ENCODE measurements at places on chromosomes 3 and 15.

- ATAC-seq: no peak
Observed at GRCh38 chr3:2870724-2871333, 239.3 kb downstream of the IL5RA start.

GRCh38 chr15:58510715-58511598 is 79.2 kb downstream of the LIPC start:
- no peak for ATAC-seq

- peak; percentile 96 for ATAC-seq
Observed at GRCh38 chr3:29280404-29281093, at the start of gene RBMS3. TSS of gene RBMS3 (plus strand) at chr3:29281071.

- ATAC-seq: no peak
Observed at GRCh38 chr3:175057401-175057800, 198.3 kb downstream of the NAALADL2 start.

GRCh38 chr15:65060641-65061397 is 7.0 kb downstream of the RASL12 start:
- ATAC-seq: no peak

GRCh38 chr15:101470548-101471239 is 18.8 kb downstream of the PCSK6 start:
- ATAC-seq: no peak

DNA sequence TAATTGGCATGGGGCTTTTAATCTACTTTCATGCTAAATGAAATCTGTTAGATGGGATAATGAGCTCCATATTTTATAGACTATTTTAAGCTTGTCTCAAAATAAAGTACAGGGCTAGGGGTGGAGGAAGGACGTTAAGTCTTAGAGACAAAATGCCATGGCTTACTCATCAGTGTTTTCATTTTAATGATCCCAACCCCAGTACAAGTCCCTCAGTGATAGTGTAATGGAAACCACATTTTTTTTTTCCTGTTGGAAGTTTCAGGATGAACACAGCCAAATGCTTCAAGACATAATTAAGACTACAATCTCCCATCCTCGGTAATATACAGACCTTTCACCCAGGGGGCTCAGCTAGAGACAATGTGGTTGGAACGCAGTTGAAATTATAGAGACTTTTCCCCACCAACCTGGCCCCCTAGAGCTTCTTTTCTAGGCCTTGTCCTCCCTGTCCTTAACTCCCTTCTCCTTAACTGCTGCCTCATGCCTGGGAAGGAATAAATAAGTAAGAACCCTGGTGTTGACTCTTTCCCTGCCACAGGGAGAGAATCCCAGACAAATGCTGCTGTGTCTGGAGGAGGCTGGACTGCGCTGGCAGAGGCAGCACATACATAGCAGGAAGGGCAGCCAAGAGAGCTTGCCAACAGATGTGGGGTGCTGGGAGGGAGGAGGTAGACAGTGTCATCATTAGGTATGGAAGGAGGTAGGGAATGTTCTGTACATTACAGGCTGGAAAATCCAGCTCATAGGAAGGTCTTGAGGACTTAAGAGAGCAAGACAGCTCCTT is 115.4 kb upstream of the ROPN1 start:
- peak; percentile 33 for ATAC-seq

DNA sequence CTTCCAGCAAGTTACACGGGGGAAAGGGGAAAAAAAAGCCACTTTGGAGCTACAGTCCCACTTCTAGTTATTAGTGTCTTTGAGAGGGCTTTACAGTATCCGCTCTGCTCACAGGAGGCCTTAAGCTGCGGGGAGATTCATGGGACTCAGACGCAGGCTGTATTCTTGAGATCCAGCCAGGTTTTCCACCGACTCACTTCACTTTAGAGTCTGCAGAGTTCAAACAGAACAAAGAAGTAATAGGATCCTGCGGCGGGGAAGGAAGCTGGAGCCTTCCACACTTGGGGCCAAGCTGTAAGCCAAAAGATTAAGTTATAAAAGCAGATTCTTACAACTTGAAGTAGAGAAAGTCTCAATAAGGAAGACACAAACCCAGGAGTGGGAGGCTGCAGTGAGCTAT is 60.2 kb upstream of the FAM174B start:
- ATAC-seq: no peak

DNA sequence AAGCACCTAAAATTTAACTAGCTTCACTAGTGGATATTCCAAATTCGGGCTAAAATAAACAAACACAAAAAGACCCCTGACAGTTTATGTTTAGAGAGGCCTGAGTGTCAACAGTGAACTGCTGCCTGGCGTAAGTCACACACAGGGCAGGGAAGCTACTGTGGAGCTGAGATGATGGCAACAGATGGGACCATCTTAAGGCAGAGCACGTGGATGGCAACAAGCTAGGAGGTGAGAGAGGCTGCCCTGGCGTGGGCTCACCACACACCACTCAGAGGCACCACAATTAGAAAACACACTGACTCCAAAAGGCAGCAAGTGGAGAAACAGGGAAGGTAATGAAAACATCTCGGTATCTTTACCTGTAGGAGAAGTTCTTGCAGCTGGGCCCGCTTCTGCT is 93.3 kb downstream of the ATP1B3 start:
- no peak for ATAC-seq

DNA sequence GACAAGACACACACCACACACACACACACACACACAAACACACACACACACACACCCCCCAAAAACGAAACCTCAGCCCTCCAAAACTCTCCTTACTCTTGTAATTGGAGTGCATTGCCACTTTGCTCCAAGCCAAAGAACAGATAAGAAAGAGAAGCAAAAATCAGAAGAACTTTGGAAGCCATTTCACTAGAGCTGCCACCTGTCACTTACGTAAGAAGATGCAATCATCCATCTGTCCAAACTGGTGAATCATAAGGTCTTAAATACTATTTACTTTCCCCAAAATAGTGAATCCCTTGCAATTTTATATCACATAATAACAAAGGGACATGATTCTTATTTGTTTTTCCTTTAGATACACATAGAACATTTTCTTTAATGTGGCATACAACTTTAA is 285.4 kb downstream of the ZBTB20 start:
- no peak for ATAC-seq

DNA sequence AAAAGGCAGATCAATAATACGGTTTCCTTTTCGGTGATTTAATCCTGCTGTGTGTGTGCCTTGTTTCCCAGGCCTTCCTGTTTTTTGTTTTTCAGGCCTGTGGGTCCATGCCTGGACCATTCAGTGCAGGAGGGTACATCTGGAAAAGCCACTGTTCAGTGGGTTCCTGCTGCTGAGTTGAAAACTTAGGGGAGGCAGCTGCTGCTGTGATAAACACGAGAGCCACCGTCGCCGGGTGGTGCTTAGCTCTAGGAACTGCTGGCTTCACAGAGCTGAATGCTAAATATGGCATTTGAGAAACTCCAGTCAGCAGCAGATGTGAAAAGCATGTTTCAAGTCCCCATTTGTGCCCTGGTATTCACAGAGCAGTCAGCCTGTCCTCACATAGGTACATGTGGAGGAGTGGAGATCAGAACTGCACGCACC is 44.0 kb downstream of the SYNM start:
- no peak for ATAC-seq

GRCh38 chr3:61186030-61186429 is 65.2 kb downstream of the FHIT start:
- ATAC-seq: no peak

- ATAC-seq: peak; percentile 39
Observed at GRCh38 chr3:55658690-55659562, 171.8 kb upstream of the WNT5A start.

DNA sequence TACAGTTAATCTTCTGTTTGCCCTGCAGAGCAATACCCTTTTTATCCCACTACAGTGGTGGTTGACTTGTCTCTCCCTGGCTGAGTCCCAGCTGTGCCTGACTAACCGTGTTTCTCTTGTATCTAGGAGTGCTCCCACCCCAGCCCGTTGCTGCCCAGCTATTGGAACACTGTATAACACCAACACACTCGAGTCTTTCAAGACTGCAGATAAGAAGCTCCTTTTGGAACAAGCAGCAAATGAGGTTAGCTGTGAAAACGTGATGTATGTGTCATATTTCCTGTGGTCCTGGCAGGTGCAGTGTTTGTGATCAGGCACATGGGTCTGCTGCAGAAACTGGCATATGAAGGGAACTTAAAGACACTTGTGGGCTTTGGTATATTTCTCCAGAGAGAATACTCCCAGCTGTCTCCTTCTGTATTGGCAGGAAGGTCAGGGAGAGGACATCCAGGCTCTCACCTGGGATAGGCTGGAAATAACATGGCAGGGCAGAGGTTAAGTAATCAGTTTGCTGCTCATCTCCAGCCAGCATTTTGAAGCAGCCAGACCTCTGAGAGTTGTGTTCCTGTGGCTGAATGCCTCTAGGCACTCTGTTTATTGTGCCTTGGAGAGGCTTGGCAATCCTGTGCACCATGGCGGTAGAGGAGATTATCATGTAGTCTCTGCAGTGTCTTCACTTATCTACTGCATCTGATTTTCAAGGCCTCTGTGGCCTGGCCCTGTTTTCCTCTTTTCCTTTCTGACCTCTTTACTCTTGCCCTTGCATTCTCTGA is 34.8 kb downstream of the ATG7 start:
- ATAC-seq: no peak

GRCh38 chr3:74768010-74768409 is 153.6 kb upstream of the CNTN3 start:
- ATAC-seq: no peak

DNA sequence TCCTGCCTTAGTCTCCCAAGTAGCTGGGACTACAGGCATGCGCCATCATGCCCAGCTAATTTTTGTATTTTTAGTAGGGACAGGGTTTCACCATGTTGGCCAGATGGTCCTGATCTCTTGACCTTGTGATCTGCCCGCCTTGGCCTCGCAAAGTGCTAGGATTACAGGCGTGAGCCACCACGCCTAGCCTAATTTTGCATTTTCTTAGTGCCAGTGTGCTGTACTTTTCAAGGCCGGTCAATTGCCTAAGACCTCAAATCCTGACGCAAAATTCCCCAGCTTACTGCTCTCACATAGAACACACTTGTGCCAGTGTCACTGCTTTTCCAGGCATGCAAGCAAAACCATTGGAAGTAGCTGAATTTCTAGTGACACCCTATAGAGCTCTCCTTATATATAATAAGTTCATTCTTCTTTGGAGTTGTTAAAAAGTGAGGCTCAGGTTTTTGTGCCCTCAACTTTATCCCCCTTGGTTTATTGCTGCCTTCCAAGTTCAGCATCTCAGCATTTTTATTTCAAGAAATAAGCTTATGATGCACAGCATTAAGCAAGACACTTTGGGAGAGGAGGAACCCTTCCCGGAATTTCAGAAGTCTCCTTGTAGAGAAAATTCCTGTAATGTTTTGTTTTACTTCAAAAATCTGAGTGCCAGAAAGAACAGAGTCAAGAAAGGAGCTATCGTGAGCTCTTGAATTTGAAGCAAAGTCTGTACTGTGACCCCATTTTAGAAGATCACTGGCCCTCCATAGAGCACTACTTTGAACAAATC is 93.2 kb downstream of the FILIP1L start:
- ATAC-seq: no peak

DNA sequence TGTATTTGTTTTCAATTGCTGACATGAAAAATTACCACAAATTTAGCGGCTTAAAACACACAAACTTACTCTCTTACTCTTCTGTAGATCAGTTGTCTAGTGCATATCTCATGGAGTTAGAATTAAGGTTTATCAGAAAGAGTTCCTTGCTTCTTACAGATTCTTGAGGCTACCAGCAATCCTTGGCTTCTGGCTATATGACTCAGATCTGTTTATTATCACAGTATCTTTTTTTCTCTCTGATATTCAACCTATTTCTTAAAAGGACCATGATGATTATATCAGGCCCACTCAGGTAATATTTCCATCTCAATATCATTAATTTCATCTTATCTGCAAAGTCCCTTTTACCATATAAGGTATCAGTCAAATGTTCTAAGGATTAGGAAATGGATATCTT is 263.5 kb upstream of the BCHE start:
- ATAC-seq: no peak

GRCh38 chr3:177284383-177284881 is 87.2 kb upstream of the TBL1XR1 start:
- ATAC-seq: peak; percentile 73

DNA sequence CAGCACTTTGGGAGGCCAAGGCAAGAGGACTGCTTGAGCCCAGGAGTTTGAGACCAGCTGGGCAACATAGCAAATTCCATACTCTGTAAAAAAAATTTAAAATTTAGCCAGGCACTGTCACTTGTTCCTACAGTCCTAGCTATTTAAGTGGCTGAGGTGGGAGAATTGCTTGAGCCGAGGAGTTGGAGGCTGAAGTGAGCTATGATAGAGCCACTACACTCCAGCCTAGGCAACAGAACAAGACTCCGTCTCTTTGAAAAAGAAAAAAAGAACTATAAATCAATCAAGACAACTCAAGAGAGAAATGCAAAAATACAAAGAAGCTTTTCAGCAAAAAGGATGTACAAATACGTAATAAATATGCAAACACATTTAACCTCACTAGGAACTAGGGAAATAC is 78.8 kb downstream of the TJP1 start:
- ATAC-seq: peak; percentile 49

GRCh38 chr15:33795070-33795469 is 173.2 kb upstream of the CHRM5 start:
- no peak for ATAC-seq

DNA sequence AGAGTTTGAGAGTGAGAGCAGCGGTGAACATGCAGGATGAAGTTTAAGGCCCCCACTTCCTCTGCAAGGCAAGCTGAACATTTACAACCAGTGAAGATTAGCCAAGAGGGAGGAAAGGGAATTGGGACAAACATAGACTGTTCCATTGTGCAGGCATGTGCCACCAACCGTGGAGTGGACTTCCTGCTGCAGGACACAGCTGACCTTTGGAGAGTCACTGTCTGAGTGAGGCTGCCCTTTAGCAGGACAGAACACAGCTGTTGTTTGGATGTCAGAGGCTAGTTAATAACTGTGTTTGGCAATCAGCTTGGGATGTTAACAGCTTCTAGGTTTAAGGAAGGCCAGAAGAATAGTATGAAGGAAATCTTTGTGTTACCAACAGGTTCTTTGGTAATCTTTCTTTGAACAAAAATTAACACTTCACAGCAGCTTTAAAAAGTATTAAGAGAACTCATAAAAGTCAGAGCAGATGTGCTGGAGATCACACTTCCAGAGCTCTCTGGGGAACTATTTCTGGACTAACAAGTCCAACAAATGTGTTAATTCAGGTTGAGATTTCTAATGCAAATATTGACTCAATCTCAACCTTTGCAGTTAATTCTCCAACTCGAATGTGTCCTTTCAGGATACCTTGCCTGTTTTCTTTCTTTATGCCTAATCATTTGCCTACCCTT is 31.4 kb downstream of the CTDSPL start:
- ATAC-seq: no peak

DNA sequence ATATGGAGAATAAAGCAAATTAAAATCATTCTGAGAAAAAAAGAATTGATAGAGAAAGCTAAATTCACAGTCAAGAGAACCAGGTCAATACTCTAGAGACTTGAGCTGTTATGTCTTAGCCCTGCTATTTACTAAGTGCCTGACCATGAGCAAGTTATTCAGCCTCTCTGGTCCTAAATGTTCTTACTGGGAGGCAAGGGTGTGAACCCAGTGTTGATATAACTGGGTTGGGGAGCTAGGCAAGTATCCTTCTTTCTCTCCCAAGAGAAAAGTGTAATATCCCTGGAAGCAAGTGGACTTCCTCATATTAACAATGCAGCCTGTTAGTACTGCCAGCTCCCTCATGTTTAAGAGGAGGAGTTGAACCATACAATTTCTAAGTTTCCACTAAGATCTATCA is 488.9 kb upstream of the RASGRP1 start:
- no peak for ATAC-seq

- ATAC-seq: no peak
Observed at GRCh38 chr15:38144921-38145320, 107.7 kb upstream of the SPRED1 start.

- ATAC-seq: peak; percentile 16
Observed at GRCh38 chr3:120170223-120170622, 76.0 kb upstream of the GSK3B start.

- ATAC-seq: no peak
Observed at GRCh38 chr15:36484038-36484778, 95.2 kb upstream of the CDIN1 start.
